Right renal cortex interstitium (tissue), 3 donors: ENCODE measurements at places on chromosomes 6 and 20. TPM values are rescaled to one million over a fixed set of nuclear protein-coding genes. Genes with fewer than 3 reads are reported as not detected.

GRCh38 chr6:140684776-140685550 is 1310.5 kb upstream of the CITED2 start:
- DNase-seq: no peak

- DNase-seq: no peak
Measured at GRCh38 chr6:166736634-166737033, 109.6 kb upstream of the RPS6KA2 start.

DNA sequence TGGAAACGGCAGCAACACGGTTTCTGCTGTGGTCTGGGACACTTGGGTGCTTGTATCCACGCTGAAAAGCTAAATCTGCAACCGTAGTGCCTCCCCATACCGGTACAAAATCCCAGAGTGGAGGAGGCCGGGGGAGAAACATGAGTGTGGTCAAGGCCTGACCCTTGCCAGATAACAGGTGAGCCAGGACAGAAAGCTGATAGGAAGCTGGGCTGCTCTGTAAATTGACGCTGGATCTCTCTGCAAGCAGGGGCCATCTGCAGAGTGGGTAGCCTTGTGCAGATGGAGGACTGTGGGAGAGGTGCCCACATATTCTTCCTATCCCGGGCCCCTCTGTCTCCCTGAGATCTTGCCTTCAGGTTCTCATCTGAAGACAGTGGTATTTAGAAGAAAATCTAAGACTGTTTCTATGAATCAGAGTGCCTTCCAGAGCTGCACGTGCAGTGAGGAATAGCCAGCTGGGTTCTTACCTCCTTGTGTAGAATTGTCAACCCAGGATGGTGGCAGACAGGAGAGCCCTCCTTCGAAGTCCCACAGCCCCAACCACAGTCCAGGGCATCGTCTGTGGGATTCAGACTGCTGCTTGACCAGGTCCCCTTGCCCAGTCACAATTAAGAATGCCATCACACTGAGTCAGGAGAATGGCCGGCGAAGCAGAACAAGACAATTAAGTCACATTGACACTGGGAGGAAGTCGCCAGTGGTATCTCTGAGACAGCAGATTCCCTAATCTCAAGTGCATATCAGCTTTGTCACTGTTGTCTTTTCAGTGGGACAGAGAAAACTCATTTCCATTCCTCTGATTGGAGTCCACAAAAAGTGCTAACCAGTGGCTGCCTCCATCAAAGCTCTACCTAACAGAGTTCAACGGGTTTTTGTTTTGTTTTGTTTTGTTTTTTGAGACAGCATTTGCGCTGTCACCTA is 100.0 kb upstream of the RIPOR2 start:
- no peak for DNase-seq

GRCh38 chr6:8958894-8959511 is 523.7 kb upstream of the SLC35B3 start:
- DNase-seq: no peak

DNA sequence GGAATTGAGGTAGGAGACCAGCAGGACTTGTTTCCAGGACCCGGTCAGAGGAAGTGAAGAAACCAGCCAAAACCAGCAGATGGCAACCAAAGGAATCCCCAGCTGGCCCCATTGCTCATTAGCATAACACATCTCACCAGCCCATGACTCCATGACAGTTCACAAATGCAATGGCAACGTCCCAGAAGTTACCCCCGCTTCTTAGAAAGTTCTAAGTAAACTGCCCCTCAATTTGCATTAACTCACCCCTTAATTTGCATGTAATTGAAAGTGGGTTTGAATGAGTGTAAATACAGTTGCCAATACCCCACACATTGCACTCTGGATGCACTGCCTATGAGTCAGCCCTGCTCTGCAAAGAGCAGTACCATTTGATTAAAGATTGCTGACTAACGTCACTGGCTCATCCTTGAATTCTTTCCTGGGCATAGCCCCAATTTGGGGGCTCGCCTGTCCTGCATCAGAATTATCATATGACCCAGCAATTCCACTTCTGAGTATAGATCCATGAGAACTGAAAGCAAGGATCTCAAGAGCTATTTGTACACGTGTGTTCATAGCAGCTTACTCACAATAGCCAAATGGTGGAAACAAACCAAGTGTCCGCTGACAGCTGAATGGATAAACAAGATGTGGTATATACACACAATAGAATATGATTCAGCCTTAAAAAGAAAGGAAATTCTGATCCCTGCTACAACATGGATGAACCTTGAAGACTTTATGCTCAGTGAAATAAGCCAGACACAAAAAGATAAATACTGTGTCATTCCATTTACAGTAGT is 36.4 kb downstream of the MYLK4 start:
- DNase-seq: no peak

DNA sequence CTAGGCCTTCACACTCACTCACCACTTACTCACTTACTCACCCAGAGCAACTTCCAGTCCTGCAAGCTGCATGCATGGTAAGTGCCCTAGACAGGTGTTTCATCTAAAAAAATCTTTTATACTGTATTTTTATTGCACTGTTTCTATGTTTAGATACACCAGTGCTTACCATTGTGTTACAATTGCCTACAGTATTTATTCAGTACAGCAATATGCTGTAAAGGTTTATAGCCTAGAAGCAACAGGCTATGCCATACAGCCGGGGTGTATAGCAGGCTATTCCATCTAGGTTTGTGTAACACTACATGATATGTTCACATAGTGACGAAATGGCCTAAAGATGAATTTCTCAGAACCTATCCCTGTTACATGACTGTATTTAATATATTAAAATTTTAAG is 37.1 kb upstream of the KCNK5 start:
- no peak for DNase-seq

GRCh38 chr6:33925936-33926335 is 122.1 kb upstream of the MLN start:
- DNase-seq: no peak

DNA sequence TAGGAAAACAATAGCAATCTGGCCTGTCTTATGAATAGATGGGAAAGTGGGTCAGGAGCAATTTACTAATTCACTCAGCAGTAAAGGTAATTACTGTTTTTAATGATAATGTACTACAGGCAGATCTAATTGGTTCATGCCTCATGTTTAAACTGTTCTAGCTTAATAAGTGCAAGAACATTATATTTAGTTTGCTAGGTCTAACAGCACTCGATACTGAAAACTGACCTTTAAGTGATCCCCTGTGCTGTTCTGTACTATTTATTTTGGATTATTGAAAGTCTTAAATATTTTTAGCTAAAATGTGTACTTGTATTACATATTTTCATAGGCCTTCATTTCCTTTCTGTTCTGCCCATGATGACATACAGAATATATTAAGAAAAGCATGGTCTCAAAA is 998.0 kb upstream of the GJE1 start:
- no peak for DNase-seq

DNA sequence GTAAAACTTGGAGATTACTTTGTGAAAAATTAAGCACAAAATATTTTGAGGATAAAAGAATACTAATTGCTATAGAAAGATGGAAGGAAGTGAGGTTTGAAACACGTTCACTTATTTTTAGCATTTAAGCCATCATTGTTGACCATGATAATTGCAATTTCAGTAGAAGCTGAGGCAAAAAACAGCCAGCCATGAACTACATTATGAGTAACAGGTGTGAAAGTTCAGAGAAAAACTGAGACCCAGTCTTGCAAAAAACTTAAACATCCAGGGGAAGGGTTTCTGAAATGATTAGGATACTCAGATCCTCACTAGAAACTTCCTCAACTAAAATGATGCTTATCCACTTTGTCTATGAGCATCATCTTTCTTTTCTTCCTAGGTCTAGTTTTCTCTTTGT is 619.4 kb downstream of the PHF3 start:
- no peak for DNase-seq

DNA sequence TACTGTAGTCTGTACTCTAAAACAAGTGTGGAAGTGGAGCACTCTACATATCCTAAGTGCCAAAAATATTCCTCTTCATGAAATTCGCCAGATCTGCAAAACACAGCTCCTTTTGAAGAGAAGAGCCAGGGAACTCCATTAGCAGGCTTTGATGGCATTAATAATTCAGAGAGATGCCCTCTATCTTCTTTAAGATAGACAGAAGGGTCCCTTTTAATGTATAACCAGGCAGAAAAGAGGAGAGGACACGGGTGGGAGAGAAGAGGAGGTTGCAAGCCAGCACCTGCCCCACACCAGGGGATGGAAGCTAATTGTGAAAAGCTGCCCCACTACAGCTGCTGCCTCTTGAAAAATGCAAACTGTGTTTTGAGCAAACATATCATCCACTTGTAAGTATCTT is 3.7 kb upstream of the RFPL4B start:
- no peak for DNase-seq

The SIRPA gene
- 25.7 TPM for polyA plus RNA-seq

DNA sequence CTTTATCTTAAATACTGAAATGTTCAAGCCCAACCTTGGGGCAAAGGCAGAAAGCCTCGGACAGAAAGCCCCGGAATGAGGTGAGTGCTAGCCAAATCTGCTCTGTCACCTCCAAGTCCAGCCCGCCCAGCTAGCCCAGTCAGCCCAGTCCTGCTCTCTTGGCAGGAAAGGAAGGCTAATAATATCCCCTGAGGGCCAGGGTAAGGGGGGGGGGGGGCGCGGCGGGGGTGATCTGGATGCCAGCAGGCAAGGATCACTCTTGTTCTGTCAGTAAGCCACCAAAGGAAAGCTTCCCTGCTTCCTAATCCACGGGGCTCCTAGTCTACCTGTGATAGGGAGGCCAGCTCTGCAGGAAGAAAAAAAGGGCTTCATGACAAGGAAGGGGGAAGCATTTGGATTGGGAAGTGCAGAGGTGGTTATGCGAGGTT is 1.1 kb downstream of the NDRG3 start:
- no peak for DNase-seq

GRCh38 chr6:34771727-34772126 is 14.4 kb downstream of the SNRPC start:
- no peak for DNase-seq

DNA sequence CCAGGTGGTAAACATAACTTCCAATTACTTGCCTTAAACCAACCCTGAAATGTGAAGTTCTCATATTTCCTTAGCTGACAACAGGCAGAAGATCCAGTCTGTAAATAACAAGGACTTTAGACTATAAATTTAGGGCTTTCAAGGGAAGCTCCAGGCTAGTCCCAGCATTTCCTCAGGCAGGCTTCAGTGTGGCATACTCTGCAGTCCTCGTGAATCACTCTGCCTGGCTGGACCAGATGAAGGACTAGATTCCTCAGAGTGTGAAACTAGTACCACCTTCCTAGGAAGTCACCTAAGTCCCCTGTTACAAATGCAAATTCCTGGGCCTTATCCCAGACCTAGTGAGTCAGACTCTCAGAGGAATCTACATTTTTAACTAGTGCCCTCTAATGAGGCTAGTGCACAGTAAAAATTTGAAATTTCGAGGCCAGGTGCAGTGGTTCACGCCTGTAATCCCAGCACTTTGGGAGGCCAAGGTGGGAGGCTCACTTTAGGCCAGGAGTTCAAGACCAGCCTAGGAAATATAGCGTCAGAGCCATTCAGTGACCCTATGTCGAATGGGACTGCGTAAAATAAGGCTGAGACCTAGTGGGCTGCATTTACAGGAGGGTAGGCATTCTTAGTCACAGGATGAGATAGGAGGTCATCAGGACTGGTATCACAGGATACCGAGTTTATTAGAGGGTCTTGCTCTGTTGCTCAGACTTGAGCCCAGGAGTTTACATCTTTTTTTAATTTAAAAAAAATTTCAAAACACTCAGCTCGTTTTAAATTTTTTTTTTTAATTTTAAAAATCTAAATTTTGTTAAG is 279.6 kb upstream of the JARID2 start:
- DNase-seq: no peak

The SYNDIG1 gene
- polyA plus RNA-seq: 7.7 TPM

DNA sequence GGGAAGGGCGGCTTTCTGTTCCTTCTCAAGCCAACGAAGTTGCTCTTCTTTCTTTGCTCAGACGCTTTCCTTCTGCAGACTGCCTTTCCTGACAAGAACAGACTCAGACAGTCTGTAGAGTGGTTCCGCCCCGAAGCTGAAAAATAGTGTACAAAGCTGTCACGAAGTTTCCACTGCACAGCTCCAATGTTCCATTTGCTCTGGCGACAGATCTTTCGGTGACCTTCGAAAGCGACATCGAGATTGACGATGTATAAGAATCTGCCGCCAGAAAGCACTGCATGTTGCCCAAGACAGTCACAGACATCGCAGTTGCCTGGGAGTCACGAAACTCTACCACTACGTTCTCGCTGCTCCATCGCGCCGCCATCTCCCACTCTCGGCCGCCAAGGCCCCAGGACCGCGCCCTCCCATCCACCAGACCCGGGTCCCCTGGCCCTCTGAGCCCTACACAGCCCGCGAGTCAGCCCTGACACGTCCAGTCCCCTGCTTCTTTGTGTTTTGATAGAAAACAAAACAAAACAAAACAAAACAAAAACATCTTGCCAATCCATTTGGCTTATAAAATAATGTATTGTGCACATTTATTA is 42.1 kb upstream of the ZNF184 start:
- no peak for DNase-seq

GRCh38 chr6:137850816-137851602 is 16.1 kb upstream of the TNFAIP3 start:
- DNase-seq: no peak

DNA sequence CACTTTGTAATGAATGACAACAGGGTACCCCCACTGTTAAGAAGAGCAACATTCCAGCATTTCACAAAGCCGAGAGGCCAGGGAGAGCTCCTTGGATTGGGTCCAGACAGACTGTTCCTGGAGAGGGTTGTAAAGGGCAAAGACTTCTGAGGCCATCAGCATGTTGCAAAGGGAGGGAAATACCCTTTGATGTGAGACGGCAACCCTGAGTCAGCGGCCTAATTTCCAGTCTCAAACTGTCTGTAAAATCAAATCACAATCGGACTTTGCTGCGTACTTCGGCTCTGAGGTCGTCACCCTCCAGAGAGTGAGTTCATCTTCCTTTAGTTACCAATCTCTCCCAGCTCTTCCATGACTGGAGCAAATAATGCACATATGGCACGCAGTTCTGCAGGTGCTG is 101.0 kb upstream of the DTNBP1 start:
- no peak for DNase-seq

DNA sequence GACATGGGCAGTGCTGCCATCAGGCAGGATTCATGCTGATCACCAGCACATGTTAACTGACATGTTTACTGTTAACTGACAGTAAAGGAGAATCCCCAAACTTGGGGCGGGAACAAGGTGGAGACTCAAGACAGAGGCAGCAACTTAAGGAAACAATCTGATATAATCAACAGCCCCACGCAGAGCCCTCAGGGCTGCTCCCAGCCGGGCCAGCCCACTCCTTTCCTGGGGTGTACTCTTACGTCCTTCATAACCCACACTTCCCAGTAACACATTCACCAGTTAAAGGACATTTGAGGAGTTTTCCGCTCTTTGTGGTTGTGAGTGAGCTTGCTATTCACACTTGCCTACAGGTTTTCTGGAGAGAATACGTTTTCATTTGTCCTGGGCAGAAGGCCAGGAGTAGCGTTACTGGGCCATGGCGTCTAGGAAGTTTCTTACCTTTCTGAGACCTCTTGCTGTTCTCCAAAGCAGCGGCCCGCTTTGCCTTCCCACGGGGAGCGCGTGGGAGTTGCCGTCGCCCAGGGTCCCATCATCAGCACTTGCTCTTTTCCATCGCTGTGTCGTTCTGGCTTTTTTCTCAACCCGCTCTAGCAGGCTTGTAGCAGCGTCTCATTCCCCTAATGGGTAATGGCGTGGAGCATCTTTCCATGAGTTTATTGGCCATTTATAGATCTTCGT is 56.4 kb downstream of the FOXF2 start:
- no peak for DNase-seq

The TINAG gene
- polyA plus RNA-seq: 39.8 TPM

GRCh38 chr6:68901044-68901443 is 266.0 kb downstream of the ADGRB3 start:
- no peak for DNase-seq

GRCh38 chr6:44039839-44040350 is 87.4 kb downstream of the MRPL14 start:
- no peak for DNase-seq

- DNase-seq: peak; percentile 72
Measured at GRCh38 chr6:107666084-107666980, 157.8 kb downstream of the SCML4 start.
